Small intestine (tissue), 16 donors: ENCODE measurements at places on chromosomes 2 and 18. TPM values are rescaled to one million over a fixed set of nuclear protein-coding genes. Genes with fewer than 3 reads are reported as not detected.
A peak's percentile ranks its signal among the peaks of the same experiment; 100 is the strongest.

The REG3A gene
- 11,127 TPM for polyA plus RNA-seq

The MEMO1 gene
- 32.7 TPM for polyA plus RNA-seq

The DTNA gene
- polyA plus RNA-seq: 6.2 TPM

The IL36G gene
- not detected for polyA plus RNA-seq

DNA sequence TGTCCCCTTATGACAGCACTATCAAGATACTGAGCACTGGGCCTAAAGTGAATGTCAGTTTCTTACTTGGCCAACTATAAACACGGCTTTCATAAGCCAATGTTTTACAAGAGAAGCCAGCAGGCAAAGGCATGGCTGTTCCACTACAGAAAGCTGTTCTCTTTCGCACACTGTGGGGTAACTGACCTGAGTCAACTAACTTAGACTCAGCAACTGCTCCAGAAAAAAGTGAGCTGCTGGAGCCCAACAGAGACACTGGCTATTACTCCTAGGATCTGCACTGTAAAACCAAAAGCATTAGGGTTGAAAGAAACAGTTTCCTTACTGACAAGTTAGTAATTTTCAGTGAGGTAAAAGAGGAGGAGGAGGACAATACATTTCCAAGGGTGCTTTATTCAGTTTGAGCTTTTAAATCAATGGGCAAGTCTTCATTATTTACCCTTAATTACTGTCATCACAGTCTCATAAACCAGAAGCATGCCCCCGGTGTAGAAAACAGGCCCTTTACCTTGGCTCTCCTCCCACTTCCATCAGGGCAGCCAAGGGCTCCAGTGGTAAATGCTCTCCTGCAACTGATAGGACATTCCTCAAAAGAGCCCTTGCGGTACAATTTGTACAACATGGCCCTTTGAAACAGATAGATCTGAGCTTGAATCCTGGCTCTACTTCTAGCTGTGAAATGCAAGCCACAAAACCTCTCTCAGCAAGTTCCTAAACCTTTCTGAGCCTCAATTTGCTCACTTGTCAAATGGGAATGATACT, 275.7 kb downstream of the PDE11A start:
- no peak for DNase-seq
- no peaks in the 10 kb centered on the region for H3K27me3 ChIP-seq
- no peaks in the 10 kb centered on the region for H3K4me1 ChIP-seq
- H3K4me3 ChIP-seq: no peak overlapping the region
- no peaks in the 10 kb centered on the region for H3K36me3 ChIP-seq
- H3K27ac ChIP-seq: no peak overlapping the region

GRCh38 chr2:196104066-196104465, 35.4 kb upstream of the DNAH7 start:
- DNase-seq: no peak
- no peaks in the 10 kb centered on the region for H3K36me3 ChIP-seq
- no peak overlapping the region for H3K27ac ChIP-seq
- peaks cover 3% of the 10 kb centered on the region for H3K4me1 ChIP-seq
- no peaks in the 10 kb centered on the region for H3K27me3 ChIP-seq

- H3K36me3 ChIP-seq: no peaks in the 10 kb centered on the region
- no peak for DNase-seq
- H3K27ac ChIP-seq: no peak overlapping the region
- no peaks in the 10 kb centered on the region for H3K27me3 ChIP-seq
Measured at GRCh38 chr2:178844701-178845100, 37.5 kb upstream of the TTN start.

GRCh38 chr2:118812552-118812951, 34.9 kb downstream of the EN1 start:
- H3K27me3 ChIP-seq: peaks cover 74% of the 10 kb centered on the region
- H3K27ac ChIP-seq: no peak overlapping the region
- H3K4me1 ChIP-seq: no peaks in the 10 kb centered on the region

GRCh38 chr18:8367217-8367988, 241.8 kb upstream of the RAB12 start:
- no peaks in the 10 kb centered on the region for H3K36me3 ChIP-seq
- no peak overlapping the region for H3K4me3 ChIP-seq
- H3K27me3 ChIP-seq: no peaks in the 10 kb centered on the region
- H3K27ac ChIP-seq: no peak overlapping the region
- no peaks in the 10 kb centered on the region for H3K4me1 ChIP-seq
- DNase-seq: peak; percentile 52

- DNase-seq: no peak
- H3K4me1 ChIP-seq: no peaks in the 10 kb centered on the region
- no peak overlapping the region for H3K4me3 ChIP-seq
- no peaks in the 10 kb centered on the region for H3K27me3 ChIP-seq
- H3K27ac ChIP-seq: no peak overlapping the region
Measured at GRCh38 chr18:55672574-55673361, 84.8 kb upstream of the TCF4 start.

DNA sequence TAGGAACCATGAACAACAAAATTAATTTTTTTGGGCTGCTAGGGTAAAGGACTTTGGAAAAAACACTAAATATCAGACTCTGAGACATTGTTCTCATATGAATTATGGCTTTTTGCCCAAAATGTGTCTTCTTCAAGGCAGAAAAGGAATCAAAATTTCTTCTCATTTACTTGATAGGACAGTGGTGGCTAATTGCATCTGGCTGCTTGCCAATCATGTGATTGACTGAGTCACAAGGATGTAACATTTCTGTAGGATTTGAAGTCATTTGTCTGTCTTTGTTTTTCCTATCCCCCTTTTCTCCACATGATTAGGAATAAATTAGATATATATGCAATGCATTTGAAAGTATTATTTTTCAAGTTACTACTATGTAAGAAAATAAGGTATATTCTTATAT, 130.2 kb downstream of the SLC4A10 start:
- no peaks in the 10 kb centered on the region for H3K4me1 ChIP-seq
- DNase-seq: no peak
- H3K4me3 ChIP-seq: no peak overlapping the region
- H3K27ac ChIP-seq: no peak overlapping the region
- H3K36me3 ChIP-seq: no peaks in the 10 kb centered on the region
- no peaks in the 10 kb centered on the region for H3K27me3 ChIP-seq

DNA sequence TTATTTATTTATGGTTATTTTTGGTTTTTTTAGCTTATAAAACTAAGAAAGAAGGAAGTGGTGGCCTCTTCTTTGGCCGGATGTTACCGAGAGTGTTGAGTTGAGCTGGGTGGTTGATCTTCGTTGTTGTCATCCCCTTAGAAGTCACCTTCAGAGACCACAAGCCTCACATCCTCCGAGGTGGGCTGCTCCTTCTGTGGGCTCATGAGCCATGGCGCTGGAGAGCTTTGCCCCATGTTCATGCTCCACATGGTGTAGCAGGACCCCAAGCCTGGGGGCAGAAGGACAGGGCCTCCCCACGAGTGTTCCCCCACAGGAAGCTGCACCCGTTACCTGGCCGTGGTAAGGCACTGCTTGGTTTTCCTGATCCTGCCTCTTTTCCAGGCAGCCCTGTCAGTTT, 23.4 kb downstream of the SNTG2 start:
- H3K4me3 ChIP-seq: no peak overlapping the region
- H3K4me1 ChIP-seq: no peaks in the 10 kb centered on the region
- H3K27ac ChIP-seq: no peak overlapping the region
- H3K27me3 ChIP-seq: no peaks in the 10 kb centered on the region

DNA sequence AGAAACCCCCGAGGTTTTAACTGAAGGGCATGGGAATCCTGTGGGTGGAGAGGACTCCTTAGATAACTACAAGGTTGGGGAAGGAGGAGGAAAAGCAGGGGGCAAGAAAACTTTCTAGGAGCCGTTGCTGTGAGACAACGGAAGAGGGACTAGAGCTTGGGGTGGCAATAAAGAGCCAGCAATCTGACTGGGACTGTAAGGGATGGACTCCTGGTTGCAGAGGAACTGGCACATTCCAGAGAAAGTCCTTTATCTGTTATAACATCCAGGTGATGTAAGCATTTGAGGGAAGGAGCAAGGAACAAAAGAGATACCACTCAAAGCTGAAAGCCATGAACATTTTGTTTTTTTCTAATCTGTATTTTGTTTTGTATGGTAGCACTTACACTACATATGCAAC, 16.4 kb downstream of the CDCA7 start:
- DNase-seq: no peak
- no peaks in the 10 kb centered on the region for H3K27me3 ChIP-seq
- no peak overlapping the region for H3K27ac ChIP-seq
- H3K4me1 ChIP-seq: no peaks in the 10 kb centered on the region

DNA sequence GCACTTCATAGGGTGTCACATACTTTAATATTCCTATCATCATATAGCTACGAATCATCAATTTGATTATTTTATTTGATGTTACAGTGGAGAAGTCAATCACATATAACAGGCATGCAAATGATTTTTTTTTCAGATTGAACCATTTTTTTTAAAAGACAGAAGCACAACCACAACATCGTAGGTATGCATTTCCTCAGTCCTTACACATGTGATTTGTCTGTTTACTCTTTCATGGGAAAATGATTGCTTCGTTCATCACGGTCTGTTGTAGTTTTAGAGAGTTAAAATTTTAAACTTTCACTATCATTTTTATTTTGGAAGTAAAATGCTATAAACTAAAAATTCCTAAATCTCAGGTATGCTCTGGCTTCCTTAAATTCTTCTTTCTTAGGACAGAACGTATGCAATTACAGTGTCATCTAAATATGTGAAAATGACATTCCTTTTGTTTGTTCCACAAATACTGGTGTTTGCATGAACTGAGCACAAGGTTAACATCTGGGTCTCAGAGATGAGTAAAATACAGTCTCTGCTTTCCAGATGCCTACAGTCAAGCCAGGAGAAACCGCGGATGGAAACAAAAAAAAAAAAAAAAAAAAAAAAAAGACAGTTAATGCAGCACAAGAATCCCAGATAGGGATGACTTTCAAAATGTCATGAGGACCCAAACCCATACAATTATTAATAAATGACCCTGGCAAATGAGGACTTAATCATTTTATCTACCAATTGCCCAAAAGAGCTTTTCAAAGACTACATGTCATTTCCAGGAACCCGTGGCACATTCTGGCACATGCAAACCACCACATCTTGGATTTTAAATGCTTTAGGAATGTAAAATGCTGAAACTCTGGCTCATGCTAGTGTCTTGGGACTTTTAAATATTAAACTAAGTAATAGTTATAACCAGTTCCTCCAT, 201.2 kb downstream of the LRP1B start:
- no peak overlapping the region for H3K4me3 ChIP-seq
- no peaks in the 10 kb centered on the region for H3K4me1 ChIP-seq
- no peak overlapping the region for H3K27ac ChIP-seq
- DNase-seq: no peak
- H3K27me3 ChIP-seq: no peaks in the 10 kb centered on the region
- no peaks in the 10 kb centered on the region for H3K36me3 ChIP-seq

GRCh38 chr2:98359986-98360385, 13.7 kb downstream of the CNGA3 start:
- no peak for DNase-seq
- no peaks in the 10 kb centered on the region for H3K36me3 ChIP-seq
- H3K4me1 ChIP-seq: no peaks in the 10 kb centered on the region
- no peak overlapping the region for H3K27ac ChIP-seq

DNA sequence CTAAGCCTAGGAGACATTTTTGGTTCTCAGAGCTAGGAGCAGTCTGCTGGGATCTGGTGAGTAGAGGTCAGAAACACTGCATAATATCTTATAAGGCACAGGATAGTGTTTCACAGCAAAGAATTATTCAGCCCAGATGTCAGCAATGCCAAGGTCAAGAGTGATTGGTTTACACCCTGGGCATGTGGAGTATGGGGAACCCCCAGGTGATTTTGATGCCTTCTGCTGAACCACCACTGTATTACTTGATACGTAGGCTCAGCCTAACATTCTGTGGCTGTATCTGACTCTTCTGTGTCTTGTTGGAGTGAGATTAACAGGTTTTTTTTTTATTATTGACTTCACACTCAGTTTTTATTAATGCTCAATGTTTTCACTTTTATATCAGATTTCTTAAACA, 6.0 kb downstream of the DDX18 start:
- H3K4me1 ChIP-seq: no peaks in the 10 kb centered on the region
- DNase-seq: no peak

DNA sequence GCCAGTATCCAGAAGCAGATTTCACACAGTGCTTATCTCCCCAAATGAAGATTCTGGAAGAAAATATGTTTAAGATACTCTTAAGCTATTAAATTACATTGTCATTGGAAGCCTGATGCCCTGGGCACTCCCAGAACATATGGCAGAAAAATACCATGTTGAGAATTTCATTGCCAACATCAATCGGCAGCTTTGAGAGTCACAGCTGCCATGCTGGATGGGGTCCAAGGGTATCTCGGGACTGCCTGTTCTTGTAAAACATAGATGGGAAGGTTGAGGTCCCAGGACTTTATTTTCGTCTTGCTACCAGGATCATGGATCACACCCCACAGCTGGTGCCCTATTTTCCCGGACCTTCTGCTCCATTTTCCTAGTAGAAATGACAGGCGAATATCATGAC, 632.5 kb downstream of the SUCLG1 start:
- no peak for DNase-seq
- no peaks in the 10 kb centered on the region for H3K27me3 ChIP-seq
- H3K27ac ChIP-seq: no peak overlapping the region
- H3K36me3 ChIP-seq: no peaks in the 10 kb centered on the region
- no peaks in the 10 kb centered on the region for H3K4me1 ChIP-seq
- no peak overlapping the region for H3K4me3 ChIP-seq

- H3K27me3 ChIP-seq: no peaks in the 10 kb centered on the region
- H3K4me3 ChIP-seq: no peak overlapping the region
- H3K36me3 ChIP-seq: no peaks in the 10 kb centered on the region
- no peak for DNase-seq
- H3K4me1 ChIP-seq: no peaks in the 10 kb centered on the region
Measured at GRCh38 chr2:156812496-156812895, 376.3 kb downstream of the GPD2 start.

DNA sequence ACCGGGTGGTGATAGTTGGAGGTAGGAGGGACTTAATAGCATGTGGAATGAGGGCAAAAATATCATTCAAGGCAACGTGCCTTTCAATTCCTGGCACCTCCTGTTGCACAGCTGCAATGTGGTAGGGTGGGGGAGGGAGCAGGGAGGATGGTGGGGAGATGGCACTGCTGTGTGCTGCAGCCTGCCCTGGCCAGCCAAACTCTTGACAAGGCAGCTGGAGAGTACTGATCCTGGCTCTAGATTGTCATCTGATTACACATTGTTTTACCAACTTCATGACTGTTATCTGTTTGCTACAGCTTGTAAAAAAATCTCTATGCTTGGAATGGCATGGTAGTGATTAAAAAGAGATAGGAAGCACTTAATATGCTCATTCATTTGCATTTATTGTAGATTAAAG, 47.7 kb downstream of the PLCL1 start:
- H3K27ac ChIP-seq: no peak overlapping the region
- H3K4me1 ChIP-seq: no peaks in the 10 kb centered on the region
- no peaks in the 10 kb centered on the region for H3K36me3 ChIP-seq
- no peaks in the 10 kb centered on the region for H3K27me3 ChIP-seq
- no peak overlapping the region for H3K4me3 ChIP-seq
- no peak for DNase-seq
